NCI-H1092 (cell line): ENCODE measurements at places on chromosomes 6 and 20.

GRCh38 chr20:3251806-3252205 lies 12.8 kb upstream of the SLC4A11 start:
- DNase-seq: no peak

DNA sequence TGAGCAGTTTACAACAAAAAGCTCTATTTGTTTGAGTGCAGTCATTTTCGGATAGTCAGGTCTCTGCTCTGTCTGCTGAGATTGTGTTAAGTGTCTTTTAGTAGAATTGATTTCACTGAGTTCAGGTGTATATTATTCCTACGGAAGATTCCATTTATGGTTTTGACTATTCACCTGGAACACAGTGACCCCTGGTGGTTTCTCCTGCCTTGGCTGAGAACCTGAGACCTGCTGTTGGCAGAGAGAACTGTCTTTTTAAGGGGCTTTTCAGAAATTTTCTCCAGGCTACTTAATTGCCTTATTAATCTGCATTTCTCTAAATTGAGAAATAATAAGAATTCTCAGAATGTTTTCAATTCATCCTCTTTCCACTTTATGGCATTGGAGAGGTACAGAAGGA lies 508.0 kb downstream of the TBC1D32 start:
- DNase-seq: no peak

DNA sequence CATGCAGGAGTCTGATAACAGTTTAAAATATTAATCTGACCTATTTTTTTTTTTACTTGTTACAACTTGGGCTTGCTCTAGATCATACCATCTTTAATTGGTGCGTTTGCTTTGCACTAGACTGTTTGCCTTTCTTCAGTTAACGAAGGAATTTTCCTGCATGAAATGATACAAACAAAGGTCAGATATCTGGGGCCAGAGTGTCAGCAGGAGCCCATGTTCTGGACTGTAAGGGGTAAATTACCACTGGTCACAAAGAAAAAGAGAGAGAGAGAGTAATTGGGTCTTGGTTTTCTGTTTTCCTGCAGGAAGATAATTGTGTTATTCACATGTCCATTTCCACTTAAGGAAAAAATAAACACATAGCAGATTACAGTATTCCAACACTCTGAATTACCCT lies 399.4 kb upstream of the MARCKS start:
- no peak for DNase-seq

GRCh38 chr6:135006386-135006914 lies 48.2 kb downstream of the HBS1L start:
- DNase-seq: no peak

DNA sequence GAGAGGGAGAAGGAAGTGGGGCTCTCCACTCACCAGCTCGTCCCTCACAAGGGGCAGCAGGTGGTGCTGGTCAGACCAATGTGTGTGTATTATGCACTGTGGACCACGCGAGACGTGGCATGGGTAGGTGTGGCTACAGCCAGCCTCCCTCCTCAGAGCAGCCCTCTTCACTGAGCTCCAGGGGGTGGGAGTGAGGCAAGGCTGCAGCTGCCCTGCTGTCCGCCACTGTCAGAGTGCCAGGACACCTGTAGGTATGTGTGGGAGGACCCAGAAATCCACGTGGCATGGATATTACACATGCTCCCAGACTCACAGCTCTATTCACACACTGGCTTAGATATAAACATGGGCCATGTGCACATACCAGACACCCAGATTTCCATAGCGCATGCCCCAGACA lies 90.3 kb downstream of the VEGFA start:
- peak; percentile 21 for DNase-seq

DNA sequence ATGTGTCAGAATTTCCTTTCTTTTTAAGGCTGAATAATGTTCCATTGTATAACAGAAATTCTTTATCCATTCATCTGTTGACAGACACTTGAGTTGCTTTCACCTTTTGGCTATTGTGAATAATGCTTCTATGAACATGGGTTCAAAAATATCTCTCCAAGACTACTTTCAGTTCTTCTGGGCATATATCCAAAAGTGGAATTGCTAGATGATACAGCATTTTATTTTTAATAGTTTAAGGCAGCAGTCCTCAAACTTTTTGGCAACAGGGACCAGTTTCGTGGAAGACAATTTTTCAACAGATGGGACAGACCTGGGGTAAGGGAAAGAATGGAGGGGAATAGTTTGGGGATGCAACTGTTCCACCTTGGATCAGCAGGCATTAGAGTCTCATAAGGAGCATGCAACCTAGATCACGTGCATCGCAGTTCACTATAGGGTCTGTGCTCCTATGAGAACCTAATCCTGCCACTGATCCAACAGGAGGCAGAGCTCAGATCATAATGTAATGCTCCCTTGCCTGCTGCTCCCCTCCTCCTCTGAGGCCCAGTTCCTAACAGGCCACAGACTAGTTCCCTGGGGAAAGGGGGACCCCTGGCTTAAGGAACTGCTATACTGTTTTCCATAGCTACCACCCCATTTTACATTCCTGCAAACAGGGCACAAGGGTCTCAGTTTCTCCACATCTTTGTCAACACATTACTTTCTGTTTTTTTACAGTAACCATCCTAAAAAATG lies 239.9 kb upstream of the RNF217 start:
- DNase-seq: no peak

DNA sequence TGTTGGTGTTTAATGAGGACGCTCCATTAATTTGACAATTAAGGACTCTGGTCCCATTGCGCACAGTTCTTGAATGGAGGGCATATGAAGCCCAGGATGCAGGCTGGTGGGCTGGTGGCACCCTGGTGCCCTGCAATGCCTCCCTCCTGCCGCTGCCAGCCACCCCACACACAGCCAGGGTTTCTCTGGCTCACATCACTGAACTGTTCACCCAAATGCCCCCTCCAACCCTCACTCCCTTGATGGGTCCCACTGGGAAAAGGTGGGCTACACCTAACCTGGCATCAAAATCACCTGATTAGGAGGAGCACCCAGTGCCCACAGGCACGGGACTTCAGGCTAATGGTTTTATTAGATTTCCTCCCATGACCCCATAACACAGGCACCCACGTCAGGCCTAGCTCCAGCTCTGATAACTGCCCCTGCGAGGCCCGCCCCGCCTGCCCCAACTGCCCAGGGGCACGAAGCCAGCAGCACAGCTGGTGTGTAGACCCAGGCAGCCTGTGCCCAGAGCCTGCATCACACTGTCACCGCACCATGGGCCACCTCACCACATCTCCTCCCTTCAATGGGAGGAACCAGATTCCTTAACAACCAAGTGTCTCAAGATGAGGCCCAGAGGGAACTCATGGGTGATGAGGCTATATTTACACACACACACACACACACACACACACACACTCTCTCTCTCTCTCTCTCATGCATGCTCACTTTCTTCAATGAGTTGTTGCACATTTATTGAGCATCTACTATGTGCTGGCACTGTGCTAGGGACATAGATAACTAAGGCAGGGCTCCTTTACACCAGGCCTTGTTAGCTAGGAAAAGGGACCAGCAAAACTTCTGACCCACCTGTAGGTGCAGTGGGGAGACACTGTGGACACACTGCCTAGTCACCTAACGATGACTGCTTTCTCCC lies 107.3 kb downstream of the NOL4L start:
- no peak for DNase-seq

DNA sequence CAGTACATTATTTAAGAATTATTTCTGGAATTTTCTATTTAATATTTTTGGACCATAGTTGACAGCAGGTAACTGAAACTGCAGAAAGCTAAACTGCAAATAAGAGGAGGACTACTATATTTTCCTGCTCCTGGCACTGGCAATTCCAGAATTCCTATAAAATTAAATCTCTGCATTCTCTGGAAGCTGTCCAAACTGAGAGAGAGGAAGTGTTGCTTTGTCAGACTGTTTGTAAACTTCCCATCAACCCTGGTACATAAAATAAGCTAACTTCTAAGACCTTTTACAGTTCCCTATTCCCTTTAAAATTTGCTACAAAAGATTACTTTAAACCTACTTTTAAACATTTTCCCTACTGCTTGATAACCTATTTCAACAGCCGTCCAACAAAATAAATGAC lies 196.1 kb upstream of the RUNX2 start:
- DNase-seq: no peak

DNA sequence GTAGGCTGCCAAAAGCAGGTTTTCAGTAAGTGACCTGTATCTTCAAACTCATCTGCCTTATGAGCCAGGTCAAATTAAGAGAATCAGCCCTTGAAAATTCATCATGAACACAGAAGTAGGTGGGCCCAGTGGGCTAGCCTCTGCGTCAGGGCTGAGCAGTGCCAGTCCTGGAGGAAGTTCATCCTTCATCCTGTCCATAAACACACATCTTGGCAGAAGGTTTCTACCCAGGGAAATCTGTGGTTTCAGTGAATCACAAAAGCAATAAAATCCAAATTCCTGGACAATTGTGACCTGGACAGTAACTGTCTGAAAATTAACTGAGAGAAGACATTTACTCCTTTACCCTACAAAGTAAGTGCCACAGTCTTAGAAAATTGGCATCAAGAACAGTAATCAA lies 72.4 kb downstream of the ATG5 start:
- DNase-seq: no peak

DNA sequence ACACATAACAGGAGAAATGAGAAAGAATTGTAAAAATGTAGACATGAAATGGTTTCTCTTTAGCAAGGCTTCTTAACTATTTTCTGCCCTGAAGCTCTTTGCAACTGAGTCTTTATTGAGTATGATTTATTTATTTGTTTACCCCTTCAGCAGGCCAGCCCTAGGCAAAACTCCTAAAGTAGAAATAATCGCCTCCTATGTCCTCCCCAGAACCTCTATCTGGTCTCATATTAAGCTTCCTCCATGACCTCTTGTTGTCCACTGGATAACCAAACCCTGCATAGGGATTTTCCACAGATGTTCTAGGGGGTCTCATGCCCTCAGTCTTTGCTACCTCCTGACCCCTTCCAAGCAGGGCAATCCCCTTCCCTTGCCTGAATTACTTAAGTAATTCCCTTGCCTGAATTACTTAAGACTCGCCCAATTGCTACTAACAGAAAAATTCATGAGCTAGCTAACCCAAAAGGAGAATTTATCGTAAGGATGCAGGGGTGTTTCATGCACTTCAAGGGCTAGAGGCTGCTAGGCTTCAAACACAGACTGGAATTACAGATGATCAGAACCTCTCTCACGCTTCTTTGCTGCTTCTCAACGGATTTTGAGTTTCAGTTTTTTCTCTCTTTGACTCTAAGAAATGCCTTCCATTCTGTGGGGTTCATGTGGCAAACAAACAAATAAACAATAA lies 425.9 kb upstream of the RNF217 start:
- DNase-seq: no peak

DNA sequence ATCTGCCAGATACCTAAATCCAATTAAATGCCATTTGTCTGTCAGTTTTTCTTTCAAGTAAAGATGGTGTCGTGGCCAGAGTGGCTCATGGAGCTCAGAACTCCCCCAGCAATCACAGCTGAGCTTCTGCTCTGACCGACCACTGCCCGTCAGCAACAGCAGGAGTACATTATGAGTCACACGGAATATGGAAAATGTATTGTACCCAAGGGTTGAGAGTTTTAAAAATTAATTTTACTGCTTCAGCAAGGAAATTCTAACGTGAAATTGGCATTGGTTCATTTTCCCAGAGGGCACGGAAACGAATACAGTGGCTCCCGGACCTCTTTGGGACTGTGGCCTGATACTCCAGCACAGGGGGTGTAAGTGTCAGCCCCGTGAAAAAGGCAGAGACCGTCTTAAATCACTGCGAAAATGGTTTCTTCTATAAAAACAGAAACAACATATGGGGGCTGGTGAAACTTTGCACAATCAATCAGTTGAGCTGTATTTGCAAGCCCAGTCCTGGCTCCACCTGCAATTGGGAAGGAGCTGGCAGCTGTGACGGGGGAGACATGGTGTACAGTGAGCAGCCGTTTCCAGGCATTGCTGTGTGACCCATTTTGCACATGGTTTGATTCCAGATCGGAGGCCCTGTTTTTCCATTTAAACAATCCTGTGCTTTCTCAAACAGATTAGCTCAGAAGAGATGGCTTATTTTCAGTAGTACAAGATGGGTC lies 12.8 kb downstream of the NPEPL1 start:
- DNase-seq: no peak

- DNase-seq: peak; percentile 71
Observed at GRCh38 chr6:26571592-26572296, 25.0 kb upstream of the ABT1 start.

GRCh38 chr6:44787254-44787834 lies 399.8 kb downstream of the CDC5L start:
- no peak for DNase-seq

DNA sequence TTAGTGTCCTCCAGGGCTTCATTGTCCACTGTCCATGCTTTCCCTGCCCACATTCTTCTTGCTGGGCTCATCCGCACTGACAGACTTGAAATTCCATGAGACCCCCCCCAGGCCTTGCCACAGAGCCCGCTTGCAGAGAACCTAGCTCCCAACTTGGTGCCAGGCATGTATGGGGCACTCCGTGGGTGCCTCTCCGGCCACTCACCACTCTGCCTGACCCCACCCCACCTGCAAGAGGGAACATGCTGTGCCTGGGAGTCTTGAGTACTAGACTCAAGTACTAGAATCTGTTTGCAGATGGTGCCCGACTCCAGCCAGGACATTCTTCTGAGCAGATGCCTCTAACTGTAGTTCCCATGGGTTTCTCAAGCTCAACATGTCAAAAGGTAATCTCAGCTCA lies 47.9 kb downstream of the TRERF1 start:
- no peak for DNase-seq

GRCh38 chr6:80531681-80532619 lies 425.5 kb downstream of the BCKDHB start:
- no peak for DNase-seq

DNA sequence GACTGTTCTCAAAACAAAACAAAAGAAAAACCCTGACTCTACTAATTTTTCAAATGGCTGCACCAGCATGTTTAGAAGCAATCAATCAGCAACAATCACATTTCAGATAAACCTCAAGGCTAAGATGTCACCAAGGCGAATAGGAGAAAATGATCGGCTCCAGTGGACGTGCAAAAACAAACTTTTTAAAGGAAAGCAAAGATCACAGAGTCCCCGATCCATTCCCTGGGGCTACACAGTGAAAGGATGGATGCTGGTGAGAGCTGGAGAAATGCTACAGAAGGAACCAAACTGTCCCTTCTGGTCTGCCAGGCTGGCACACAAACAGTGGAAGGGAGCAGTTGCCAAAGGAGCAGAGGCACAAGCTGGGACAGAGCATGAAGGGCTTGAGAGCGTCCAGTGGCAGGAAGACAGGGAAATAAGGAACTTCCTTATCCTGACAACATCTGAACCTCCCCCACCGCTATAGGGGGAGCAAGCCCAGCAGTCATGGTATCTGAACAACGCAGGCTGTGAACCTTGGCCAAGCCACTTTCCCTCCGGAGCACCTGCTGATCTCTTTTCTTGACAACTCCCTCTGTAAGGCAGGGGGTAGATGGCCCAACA lies 73.7 kb upstream of the HIVEP1 start:
- DNase-seq: no peak
